ENCODE measurements at places on chromosomes 5 and 9.

DNA sequence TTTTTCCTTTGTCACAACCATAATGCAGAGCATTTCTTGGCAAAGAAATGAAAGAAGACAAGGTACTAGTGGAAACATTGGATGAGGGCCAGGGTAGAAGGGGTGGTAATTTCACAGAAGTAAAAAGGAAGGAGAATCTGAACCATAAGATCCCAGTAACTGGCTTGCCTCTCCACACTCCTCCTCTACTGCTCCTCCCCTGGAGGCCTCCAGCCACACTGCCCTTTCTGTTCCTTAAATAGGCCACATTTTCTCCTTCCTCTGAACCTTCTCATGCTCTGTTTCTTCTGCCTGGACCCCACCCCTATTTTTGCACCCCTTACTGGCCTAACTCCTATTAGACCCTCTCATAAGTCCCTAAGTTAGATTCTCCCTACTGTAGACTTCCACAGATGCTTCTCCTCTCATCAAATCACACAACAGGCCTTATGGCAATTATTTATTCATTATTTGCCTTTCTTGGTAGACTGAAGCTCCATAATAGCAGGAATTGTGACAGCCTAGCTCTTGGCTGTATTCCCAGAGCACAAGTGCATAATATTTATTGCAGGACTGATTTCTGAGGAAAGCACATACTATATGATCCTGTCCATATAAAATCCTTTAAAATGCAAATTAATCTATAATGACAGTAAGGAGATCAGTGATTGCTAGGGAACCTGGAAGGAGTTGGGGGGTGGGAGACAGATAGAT, 31.3 kb upstream of the GRIA1 start:
- H3K27ac ChIP-seq = no peak overlapping the region
- no peaks in the 10 kb centered on the region for H3K4me1 ChIP-seq
- no peak overlapping the region for H3K4me3 ChIP-seq
- H3K36me3 ChIP-seq = no peaks in the 10 kb centered on the region

- no peak for DNase-seq
- no peaks in the 10 kb centered on the region for H3K4me1 ChIP-seq
- H3K36me3 ChIP-seq = no peaks in the 10 kb centered on the region
- H3K4me3 ChIP-seq = no peak overlapping the region
Observed at GRCh38 chr5:96909003-96909402, 26.9 kb upstream of the LNPEP start.

GRCh38 chr9:97525451-97525850, 24.0 kb downstream of the TMOD1 start:
- no peaks in the 10 kb centered on the region for H3K36me3 ChIP-seq
- no peak for DNase-seq
- no peaks in the 10 kb centered on the region for H3K27me3 ChIP-seq
- H3K27ac ChIP-seq = no peak overlapping the region

DNA sequence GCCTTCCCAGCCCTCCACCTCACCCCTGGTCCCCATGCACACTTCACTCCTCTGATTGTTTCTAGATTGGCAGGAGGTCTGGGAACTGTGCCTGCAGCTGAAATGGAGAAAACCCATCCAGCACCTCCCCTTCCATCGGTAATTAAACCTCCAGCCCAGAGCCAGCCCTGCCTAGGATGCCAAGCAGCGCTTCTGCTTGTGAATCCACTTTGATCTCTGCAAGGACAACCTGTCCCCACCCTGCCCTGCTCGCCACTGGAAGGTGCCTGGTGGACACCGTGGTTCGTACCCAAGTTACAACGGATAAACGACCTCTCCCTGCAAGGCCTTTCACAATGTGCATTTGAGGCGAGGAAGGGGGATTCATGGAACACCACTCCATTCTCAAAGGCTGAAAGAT, 50.6 kb downstream of the IRX2 start:
- no peak overlapping the region for H3K4me3 ChIP-seq
- DNase-seq = no peak
- H3K27ac ChIP-seq = no peak overlapping the region
- H3K36me3 ChIP-seq = no peaks in the 10 kb centered on the region
- H3K4me1 ChIP-seq = no peaks in the 10 kb centered on the region
- H3K27me3 ChIP-seq = no peaks in the 10 kb centered on the region

GRCh38 chr5:143914756-143915155, 102.8 kb downstream of the HMHB1 start:
- no peak overlapping the region for H3K4me3 ChIP-seq
- no peaks in the 10 kb centered on the region for H3K36me3 ChIP-seq
- DNase-seq = no peak
- no peak overlapping the region for H3K27ac ChIP-seq

DNA sequence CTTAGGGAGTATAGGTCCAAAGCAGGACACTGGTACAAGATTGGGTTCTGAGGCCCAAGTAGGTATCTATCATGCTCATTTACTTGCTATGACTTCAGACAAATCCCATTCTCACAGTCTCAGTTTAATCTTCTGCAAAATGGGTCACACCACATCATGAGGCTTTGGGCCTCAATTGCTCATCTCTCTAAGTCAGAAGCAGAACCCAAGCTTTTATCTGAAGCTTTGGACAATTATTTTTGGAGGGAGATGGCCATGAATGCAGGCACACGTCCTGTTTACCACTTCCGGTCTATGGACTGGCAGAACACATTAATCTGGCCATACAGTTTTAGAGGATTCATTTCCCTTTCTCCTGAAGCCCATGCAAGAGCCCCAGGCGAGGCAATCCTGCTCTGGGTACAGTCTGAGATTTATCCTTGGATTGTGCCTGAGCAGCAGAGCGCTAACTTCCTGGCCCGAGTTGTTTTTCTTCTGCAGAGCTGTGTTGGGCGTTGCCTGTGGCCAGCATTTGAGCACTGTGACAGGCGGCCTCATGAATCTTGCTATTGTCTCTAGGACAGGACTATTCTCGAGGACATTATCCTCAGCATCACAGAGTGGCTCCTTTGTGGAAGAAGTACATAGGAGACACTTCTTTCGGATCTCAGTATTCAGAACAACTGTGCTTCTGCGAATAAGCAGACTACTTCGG, 16.1 kb downstream of the SLC22A4 start:
- H3K27ac ChIP-seq = no peak overlapping the region
- H3K27me3 ChIP-seq = no peaks in the 10 kb centered on the region
- DNase-seq = no peak
- no peak overlapping the region for H3K4me3 ChIP-seq
- H3K36me3 ChIP-seq = no peaks in the 10 kb centered on the region

GRCh38 chr9:28900406-28900805, 1327.1 kb upstream of the C9orf72 start:
- H3K27ac ChIP-seq = no peak overlapping the region
- H3K4me1 ChIP-seq = no peaks in the 10 kb centered on the region
- no peak overlapping the region for H3K4me3 ChIP-seq
- H3K27me3 ChIP-seq = no peaks in the 10 kb centered on the region
- DNase-seq = no peak
- no peaks in the 10 kb centered on the region for H3K36me3 ChIP-seq

DNA sequence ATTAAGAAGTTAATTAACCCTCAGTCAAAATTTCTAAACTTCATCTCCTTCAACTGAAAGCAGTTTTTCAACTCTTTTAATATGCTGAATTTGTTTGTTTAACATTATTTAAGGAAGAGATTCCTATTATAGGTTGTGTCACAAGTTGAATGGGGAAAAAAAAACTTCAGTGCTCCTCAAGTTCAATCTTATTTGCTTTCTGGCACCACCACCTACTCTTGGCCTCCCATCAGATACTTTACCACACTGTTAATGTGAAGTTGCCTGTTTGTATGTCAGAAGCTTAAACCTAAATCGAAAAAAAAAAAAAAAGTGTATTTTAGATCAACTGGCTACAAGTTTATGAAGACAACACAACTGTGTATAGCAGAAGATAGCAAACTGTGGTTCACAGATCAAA, 4.1 kb upstream of the DOCK2 start:
- DNase-seq = no peak
- peaks cover 21% of the 10 kb centered on the region for H3K27me3 ChIP-seq
- H3K36me3 ChIP-seq = no peaks in the 10 kb centered on the region
- H3K4me3 ChIP-seq = no peak overlapping the region
- no peaks in the 10 kb centered on the region for H3K4me1 ChIP-seq
- no peak overlapping the region for H3K27ac ChIP-seq

DNA sequence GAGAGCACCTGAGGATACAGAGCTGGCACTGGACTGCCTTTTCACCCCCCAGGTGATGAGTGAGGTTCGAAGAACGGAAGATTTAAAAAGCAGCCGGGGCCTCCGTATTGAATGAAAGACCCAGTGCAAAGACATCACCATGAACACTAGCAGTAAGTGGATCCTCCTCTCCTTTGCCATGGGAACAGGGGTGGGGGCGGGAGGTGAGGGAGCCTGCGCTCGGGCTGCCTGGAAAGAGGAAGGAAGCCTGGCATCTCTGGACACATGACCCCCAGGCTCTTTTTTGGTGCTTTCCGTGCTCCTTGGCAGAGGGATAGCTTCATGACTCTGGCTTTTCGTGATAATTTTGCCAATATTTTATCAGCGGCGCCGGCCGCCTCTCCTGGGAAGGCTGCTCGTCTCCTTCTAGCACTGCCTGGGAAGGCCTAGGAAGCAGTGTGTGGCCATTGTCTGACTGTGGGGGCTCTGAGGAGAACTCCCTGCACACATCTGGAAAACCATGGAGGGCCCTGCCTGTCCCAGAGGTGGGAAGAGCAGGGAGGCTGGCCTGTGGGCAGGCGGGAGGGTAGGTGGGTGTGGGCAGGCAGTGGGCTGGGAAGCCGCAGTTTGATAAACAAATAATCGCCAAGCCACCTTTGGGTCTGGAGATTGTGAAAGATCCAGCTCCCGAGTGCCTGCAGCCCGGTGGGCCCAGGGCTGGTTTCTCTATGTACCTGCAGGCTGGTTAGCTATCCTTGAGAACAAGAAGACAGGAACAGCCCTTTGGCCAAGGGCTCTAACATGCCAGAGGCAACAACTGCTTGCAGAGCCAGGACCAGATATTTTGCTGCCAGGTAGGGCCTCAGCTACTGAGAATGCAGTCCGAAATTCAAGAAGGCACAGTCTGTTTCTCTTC, 911 bp downstream of the ABLIM3 start:
- no peaks in the 10 kb centered on the region for H3K36me3 ChIP-seq
- H3K4me1 ChIP-seq = no peaks in the 10 kb centered on the region
- peaks cover 9% of the 10 kb centered on the region for H3K27me3 ChIP-seq
- no peak for DNase-seq
- peak overlapping the region; percentile 78 for H3K4me3 ChIP-seq
- no peak overlapping the region for H3K27ac ChIP-seq

- DNase-seq = no peak
- peaks cover 13% of the 10 kb centered on the region for H3K4me1 ChIP-seq
Observed at GRCh38 chr9:86724529-86724928, 222.8 kb downstream of the GAS1 start.

- H3K36me3 ChIP-seq = no peaks in the 10 kb centered on the region
- no peaks in the 10 kb centered on the region for H3K27me3 ChIP-seq
- no peak overlapping the region for H3K27ac ChIP-seq
- no peak for DNase-seq
- H3K4me1 ChIP-seq = peaks cover 7% of the 10 kb centered on the region
Observed at GRCh38 chr9:125522328-125522725, 184.7 kb downstream of the MAPKAP1 start.

- no peak for DNase-seq
- H3K36me3 ChIP-seq = no peaks in the 10 kb centered on the region
Observed at GRCh38 chr5:55230086-55230629, 3.0 kb upstream of the MCIDAS start.

DNA sequence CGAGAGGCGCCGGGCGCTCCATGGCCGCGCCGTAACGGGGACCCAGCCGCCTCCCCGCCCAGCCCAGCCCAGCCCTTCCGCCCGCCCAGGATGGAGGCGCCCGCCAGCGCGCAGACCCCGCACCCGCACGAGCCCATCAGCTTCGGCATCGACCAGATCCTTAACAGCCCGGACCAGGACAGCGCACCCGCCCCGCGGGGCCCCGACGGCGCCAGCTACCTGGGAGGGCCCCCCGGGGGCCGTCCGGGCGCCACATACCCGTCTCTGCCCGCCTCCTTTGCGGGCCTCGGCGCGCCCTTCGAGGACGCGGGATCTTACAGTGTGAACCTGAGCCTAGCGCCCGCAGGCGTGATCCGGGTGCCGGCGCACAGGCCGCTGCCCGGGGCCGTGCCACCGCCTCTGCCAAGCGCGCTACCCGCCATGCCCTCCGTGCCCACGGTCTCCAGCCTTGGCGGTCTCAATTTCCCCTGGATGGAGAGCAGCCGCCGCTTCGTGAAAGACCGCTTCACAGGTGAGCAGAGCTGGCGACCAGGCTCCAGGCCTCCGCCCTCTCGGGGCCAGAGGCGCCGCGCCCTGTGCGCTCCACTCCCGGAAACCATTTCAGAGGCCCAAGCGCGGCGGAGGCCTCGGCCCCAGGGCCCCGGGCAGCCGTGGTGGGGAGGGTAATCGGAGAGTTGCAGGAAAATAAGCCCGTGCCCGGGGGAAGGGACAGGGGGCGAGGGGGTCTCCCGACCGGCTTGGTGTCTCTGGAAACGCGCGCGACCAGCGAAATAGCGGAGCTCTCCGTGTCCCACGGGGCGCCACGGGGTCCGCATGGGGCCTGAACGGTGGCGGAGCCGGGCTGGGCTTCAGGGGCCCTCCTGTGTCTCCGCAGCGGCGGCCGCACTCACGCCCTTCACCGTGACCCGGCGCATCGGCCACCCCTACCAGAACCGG, 496 bp downstream of the TLX3 start:
- H3K27me3 ChIP-seq = peaks cover 98% of the 10 kb centered on the region
- H3K36me3 ChIP-seq = no peaks in the 10 kb centered on the region
- H3K4me3 ChIP-seq = no peak overlapping the region
- H3K27ac ChIP-seq = no peak overlapping the region
- peaks cover 31% of the 10 kb centered on the region for H3K4me1 ChIP-seq

DNA sequence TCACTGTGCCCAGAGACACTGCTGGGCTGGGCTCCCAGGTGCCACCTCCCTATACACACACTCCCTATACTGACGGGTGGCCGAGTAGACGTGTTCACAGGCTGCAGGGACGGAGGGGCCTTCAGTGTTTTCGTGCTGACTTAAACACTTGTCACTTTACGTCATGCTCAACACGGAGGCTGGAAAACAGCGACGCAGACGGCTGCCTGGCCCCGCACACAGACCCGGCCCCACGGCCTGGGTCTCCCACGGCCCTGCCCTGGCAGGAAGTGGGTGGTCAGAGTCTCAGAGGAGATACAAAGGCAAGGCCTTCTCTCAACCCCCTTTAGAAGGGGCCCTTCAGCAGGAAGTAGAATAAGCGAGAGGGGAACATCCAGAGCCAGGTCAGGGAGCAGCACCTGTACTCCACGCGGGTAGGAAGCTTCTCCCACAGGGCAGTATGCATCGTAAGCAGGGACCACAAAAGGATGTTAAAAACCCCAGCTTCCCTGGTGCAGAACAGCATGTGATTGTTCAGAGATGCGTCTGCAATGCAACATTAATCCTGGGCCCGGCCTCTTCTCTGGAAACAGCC, 11.9 kb upstream of the TBC1D9B start:
- H3K4me1 ChIP-seq = no peaks in the 10 kb centered on the region
- H3K36me3 ChIP-seq = no peaks in the 10 kb centered on the region
- DNase-seq = no peak
- H3K4me3 ChIP-seq = no peak overlapping the region

- no peak overlapping the region for H3K4me3 ChIP-seq
- H3K27ac ChIP-seq = no peak overlapping the region
- no peaks in the 10 kb centered on the region for H3K36me3 ChIP-seq
- peaks cover 2% of the 10 kb centered on the region for H3K4me1 ChIP-seq
- H3K27me3 ChIP-seq = peaks cover 9% of the 10 kb centered on the region
Observed at GRCh38 chr9:83066771-83067170, 3.8 kb upstream of the RASEF start.
